ENCODE measurements at places on chromosomes 4 and X.

DNA sequence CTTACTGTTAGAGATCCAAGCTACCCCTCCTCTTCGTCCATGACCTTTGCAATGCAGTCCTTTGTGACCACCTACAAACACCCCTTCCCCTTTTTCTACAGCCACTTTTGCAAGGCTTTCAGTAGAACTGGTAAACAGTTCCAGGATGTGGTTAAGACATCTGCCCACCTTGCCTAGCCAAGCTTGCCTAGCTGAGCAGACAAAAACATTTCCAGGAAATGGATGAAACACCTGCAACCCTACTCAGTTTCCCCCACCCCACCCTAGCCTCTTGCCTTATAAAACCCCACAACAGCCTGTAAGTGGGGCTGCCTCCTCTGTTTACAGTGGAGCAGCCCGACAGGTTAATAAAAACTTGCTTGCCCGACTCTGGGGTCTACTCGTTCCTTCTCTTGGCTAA lies 133.8 kb downstream of the ZC4H2 start:
- no peak for DNase-seq

DNA sequence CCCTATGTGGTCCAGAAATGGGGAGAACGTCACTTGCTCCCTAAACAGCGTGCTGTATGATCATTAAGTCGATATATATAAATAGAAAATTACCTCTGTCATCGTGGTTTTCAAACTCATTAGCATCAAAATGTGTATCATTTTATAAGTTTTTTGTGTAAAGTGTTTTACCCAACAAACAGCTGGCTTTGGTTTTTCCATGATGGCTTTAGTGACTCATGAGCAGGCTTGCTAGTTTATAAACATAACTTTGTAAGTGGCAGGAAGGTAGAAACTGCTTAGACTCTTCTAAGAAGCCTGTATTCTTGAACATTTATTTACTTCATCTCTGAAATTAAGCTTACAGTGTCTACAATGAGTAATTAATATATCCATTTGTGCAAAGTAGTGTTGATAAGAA lies 108.4 kb upstream of the DIPK2B start:
- no peak for DNase-seq

DNA sequence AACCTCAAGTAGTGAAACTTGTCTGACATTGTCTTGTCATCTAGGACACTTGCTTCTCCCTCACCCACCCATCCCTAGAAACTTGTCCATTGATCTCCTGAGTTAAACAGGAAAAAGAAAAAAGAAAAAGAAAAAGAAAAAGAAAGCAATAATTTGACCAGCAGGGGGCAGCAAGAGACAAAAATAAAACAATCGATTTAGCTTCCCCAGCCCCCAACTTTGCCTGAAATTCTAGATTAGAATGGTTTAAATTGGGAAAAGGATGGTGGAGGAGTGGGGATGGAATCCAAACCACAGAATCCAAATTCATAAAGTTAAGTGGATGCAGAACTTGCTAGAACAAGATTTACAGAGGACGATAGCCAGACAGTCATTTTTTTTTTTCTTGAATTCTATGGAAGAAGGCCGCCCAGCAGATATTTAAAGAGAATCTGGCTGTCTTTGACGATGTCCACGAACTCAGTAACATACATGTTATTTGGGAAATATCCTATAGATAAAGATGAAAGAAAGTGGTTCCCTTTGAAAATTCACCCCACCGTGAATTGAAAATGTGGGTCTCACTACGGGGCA lies 282.9 kb downstream of the USP46 start:
- no peak for DNase-seq

DNA sequence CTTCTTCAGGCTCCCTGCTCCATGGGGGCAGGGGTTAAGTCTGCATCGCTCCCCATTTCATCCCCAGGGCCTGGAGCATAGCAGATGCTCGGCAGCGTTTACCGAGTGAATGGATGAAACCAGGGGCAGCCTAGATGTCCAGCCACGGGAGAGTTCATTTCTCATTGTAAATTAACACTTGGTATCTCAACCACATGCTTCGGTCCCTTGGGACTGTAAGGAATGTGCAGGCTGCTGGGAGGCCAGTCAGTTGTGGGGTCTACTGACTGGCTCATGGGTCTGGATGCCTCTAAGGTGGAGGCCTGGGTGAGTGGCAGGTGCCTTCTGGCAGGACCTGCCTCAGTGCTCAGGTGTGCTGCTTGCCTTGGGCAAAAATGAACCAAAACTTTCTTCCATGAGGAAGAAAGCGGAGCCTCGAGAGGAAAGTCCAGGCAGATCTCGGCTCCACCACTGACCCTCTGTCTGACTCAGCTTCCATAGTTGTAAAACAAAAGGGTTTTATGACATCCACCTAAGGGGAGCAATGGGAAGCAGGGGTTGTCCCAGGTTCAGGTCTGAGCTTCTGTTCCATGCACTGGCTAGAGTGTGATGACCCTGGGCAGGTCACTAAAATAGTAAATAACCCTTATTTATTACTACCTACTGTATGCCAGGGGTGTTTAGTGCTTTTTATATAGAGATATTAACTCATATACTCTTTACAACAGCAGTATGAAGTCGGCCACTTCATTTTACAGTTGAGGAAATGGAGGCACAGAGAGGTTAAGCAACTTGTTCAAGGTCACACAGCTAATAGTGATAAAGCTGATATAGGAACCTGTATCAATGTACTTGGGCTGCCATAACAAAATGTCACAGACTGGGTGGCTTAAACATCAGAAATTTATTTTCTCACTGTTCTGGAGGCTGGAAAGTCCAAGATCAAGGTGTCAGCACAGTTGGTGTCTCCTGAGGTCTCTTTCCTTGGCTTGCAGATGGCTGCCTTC lies 144.3 kb upstream of the STX18 start:
- no peak for DNase-seq

GRCh38 chr4:114487101-114487500 lies 111.5 kb upstream of the UGT8 start:
- no peak for DNase-seq

DNA sequence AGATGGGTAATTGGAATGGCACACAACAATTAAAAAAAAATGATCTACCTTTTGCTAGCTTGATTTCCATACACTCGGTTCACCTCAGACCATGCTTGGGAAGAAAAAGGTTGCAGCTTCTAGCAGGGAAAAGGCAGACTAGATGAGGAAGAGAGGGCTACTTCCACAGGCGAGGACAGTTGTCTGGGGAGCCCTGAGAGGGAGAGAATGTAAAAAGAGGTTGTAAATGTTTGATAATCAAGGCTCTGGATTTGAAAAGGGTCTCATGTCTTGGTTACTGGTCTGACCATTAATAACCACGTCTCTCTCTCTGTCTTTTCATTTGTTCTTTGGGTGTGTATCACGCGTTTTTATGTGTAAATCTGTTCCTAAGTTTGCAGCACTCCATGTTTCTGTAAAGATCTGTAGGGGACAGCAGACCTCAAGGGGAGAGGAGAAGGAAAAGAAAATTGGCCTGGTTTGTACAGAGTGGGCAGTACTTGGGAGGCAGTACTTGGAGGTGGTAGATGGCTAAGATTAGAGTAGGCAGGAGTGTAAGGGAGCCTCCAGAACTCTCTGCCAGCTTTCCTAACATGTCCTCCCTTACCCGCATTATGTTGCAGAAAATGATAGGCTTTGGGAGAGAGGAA lies 750 bp downstream of the ARMCX5 start:
- DNase-seq: no peak

GRCh38 chrX:9149501-9150245 lies 115.7 kb upstream of the FAM9B start:
- DNase-seq: no peak

DNA sequence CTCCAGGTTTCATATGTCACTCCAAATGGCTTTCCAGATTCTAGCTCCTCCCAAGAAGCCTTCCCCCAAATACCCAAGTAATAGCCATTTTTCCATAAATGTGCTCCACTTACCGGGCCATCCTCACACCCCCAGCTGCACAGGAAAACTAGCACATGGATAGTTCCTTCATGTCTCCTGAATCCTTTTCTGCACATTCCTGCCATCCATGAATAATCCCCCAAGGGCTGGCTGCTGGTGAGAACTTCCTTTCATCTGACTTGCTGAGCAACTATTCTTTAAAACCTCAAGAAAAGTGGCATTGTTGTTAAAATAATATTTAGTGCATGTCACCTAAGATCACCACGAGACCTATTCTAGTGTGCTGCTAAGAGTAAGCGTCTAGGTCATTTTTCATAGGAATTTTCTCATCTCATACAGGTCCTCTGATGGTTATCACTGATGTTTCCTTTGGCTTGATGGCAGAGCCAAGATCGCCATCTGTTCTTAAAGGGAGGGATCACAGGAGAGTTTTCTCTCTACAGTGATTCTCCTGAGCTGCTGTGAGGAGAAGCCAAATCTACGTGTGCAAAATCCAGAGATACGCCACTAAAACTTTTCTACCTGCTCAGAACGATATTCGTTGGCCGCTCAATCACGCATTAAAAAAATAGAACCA lies 71.3 kb downstream of the MAP3K15 start:
- DNase-seq: no peak

- DNase-seq: no peak
Measured at GRCh38 chr4:61805979-61806378, 605.9 kb downstream of the ADGRL3 start.

GRCh38 chr4:61225656-61226055 lies 25.5 kb downstream of the ADGRL3 start:
- DNase-seq: no peak

DNA sequence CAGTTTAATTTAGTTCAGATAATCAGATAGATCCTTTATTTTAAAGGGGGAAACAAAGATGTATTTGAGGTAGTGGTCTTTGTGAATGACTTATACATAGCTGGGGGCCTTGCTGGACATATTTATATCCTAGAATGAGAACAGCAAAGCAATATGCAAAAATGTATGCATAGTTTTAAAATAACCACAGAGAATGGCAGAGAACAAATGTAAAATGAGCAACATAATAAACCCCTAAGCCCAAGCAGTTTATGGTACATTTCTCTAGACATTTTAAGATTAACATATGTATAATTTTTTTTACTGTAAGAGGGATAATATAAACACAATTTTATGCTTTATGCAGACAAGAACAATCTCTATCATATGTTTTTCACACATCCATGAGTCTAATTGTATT lies 434.2 kb upstream of the SMIM31 start:
- DNase-seq: no peak

DNA sequence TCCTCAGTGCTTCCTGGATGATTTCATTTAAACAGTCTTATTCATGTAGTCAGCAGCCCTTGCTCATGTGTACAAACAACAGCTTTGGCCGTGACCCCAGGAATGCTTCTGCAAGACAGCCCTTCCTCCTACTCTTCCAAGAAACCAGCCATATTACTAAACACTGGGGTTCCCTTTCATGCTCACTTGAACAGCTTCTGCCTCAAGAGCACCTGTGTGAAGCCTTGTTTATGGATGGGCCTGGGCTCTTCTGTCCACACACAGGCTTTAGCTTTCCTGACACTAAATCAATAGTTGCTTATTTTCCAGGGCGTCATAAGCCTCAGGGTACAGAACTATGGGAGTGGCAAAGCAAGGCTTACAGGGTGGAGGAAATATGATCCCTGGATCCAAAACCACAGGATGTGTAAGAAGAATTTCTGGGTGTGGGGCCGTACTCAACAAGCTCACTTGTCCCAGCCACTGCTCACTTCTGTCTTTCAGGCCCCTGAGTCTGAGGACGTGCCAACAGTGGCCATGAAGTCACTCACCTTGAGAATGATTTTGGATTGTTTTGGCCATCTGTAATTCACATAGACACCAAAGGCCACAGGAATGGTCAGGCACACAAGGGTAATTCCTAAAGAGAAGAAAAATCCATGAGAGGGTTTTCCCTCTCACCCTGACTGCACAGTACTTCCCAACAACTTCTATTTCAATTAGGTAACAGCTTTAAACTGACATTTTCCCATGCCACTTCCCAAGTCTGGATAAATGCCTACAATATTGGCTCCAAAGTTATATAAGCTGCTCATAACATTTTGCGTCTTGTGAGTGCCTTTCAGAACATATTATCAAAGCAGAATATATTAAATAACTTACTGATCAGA lies 17.7 kb downstream of the SLC10A6 start:
- DNase-seq: no peak

- DNase-seq: no peak
Measured at GRCh38 chr4:93448691-93449293, 379.8 kb upstream of the ATOH1 start.

DNA sequence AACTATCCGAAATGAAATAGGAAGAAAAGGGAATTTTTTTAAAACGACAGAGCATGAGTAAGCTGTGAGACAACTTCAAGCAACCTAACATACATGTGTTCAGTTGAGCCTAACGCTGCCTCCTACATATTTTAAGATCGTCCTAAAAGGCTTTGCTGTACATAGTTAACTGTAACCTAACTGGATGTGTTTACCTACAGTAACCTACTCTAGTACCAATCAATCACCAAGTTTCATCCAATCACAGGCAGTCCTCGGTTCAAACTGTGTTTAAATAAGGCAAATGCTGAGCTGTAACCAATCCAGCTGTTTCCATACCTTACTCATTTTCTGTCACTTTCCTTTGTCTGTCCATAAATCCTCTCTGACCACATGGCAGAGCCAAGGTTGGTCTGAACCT lies 17.1 kb downstream of the RCHY1 start:
- no peak for DNase-seq

GRCh38 chr4:79757600-79757999 lies 315.4 kb downstream of the ANTXR2 start:
- DNase-seq: no peak

GRCh38 chrX:106481341-106481740 lies 130.4 kb upstream of the RADX start:
- DNase-seq: no peak

DNA sequence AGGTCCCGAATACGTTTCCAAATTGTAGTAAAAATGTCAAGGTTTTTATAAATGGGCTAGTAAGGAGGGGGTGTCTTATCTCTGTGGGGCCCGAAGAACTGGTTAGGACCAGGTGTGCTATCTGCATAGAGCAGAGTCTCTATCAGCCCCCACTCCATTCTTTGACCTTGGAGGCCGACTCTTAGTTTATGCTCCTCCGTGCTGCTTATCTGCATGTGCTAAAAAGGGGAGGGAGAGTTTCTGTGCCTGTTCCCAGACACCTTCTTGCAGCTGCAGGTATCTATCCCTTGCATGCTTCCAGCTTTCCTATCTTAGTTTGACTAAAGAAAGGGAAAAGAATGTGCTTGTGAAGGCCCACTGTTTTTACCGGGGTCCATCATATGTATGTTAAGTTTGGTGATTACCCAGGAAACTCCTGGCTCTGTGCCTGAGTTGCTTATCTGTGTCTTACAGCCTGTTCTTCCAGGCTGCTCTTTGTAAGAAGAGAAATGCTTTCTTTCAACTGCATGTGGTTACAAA lies 28.6 kb upstream of the NAF1 start:
- no peak for DNase-seq

- no peak for DNase-seq
Measured at GRCh38 chrX:75158054-75158453, 2.0 kb upstream of the ABCB7 start.

Data from stimulated activated CD4-positive, alpha-beta T cell treated with anti-CD3 and anti-CD28 coated beads, Interleukin-15, amount 100 ng/mL, for 48 hours (primary cell).